ENCODE measurements at places on chromosomes 12 and 14.
A peak's percentile ranks its signal among the peaks of the same experiment; 100 is the strongest.

- DNase-seq = no peak
Observed at GRCh38 chr12:56267443-56268071, 815 bp downstream of the COQ10A start.

- no peak for DNase-seq
Observed at GRCh38 chr12:48826209-48826855, 8.0 kb downstream of the CACNB3 start.

DNA sequence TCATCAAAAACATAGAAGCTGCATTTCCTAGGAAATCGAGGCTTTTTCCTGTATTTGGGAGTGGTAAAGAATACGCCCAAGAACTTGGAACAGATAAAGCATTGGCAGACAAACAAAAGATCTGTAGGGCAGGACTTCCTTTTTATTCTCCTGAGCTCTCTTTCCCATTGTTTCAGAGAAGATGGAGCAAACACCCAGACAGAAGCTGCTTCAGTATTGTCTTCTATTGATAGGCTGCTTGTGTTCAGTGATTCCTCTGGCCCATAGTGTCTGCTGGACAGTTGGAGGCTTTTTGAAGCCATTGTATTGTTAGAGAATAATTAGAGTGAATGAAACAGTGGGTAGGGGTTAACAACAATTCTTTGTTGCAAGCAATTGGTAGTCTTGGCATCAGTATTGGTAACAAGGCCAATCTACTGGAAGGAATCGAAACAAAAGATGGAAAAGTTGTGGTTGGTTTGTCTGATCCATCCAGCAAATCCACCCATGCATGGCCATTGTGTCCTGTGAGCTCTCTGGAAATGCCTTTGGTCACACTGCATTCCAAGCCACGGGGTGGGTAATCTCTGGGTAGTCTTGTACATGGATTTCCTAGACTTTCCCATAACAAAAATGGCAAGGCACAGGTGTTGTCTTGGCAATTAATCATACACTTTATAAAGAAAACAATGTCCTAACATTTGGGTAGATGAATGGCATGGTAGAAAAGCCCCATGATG, 424.8 kb downstream of the RAD51B start:
- no peak for DNase-seq

DNA sequence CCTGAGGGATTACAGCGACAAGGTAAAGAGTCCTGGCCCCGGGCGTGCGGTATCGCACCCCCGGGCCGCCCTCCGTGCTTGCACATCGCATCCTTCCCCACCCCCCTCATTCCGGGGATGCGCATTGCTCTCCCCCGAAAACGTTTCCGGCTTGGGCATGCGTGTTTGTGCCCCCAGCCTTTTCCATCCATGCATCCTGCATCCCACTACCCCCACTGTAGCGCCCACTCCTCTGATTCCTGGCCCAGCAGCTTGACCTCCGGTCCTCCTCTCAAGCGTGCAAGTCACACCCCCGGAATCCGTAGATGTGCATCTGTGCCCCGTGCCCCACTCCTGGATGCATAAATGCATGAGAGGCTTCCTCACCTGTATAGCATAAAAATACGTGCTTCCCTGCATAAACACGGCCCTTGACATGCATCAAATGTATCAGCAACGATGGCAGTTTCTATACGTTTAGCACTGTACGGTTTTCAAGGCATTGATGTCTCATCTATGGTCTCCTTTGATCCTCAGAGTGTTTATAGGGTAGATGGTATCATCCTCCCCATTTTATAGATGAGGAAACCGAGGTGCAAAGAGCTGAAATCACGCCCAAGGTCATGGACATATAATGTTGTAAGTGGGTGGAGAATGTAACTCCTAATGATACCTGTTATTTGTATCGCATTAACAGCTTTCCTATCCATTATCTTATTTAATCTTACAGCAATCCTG, 484 bp downstream of the RIC8B start:
- DNase-seq = peak; percentile 86

GRCh38 chr14:100486025-100486828, 101.0 kb downstream of the BEGAIN start:
- DNase-seq = no peak

DNA sequence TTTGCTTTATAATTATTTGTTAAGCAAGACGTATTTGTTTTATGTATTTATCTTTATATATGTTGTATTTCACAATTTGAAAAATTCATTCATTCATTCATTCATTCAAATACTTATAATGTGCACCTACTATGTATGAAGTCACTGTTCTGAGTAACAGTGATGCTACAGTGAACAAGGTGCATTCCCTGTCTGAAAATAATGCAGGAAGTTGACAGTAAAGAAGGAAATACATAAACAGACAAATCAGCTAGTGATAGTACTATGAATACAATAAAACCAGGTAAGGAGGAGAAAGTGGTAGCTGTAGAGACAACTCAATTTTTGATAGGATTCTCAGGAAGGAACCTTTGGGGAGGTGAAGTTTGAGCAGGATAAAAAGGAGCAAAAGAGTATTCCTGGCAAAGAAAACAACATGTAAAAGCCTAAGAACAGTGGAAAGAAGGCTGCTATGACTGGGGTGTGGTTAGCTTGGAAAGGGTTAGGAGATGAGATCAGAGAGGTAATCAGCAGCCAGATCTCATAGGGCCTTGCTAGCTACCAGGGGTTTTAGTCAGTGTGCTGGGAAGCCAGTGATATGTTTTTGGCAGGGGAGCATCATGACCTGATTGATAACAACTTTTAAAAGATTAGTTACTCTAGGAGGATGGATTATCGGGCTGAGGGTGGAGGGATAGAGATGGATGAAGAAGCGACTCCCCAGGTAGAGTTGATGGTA, 17.4 kb downstream of the BICDL1 start:
- no peak for DNase-seq

DNA sequence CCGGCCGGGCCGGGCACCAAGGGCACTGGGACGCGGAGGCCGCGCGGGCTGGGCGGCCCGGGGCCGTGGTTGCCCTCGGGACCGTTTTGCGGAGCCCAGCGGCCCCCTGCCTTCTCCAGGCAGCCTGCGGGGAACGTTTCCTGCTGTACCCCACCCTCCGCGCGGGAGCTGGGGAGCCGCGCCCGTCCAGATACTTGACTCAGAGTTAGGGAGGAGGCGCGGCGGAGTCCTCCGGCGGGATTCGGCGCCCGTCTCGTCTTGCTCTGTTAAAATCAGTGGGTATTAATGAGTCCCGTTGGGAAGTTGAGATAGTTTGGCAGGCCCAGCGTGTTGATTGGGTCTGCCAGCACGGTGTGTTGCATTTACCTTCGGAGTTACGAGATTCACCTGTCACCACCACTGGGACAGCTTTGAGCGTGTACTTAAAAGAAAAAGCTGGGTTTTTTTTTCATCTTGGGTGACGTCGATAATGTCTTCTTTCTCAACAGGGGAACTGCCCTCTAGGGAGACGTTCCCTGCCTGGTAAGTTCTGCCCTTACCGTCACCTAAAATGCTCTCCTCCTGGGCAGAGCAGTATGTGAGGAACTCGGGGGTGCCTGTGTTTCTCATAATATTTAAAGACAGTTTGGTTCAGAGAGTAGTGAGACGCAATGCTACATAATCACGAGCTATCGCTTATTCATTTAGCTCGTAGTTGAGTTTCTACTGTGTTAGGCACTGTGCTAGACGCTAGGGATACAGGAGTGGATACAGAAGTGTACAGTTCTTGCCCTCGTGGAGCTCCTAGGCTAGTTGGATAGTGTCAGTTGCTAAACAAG, 596 bp downstream of the DLST start:
- DNase-seq = peak; percentile 93

- DNase-seq = no peak
Observed at GRCh38 chr12:12786351-12786705, 869 bp downstream of the APOLD1 start.

DNA sequence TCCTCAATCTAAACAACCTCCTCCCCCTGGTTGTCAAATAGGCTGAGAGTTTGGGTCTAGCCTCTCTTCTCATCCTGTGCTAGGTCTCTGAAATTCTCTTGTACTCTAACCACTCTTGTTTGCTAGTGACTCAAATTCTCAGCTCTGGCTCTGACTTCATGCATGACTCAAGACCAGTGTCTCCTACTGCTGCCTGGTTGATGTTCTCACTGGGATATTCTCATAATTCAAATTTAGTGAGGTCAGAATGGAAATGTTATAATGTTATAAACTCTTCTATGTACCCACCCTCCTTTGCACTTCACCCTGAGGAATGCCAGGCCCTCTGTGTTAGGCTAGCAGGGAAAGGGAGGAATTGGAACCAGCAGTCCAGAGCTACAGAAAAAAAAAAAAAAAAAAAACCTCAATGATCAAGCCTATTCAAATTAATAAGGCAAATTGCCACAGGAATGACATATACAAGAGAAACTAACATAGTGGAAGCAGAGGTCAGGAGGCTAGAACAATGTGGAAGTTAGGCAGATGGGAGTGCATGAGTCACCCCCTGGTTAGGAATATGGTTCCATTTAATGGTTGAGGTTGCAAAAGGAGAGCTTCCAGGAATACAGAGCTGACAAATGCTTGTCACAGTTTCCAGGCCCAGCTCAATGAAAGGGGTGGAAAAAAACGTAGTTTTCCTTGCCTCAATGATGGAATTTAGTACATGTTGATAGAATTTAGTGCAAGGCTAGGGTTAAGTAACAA, 459.5 kb downstream of the RMST start:
- DNase-seq = no peak

- DNase-seq = no peak
Observed at GRCh38 chr12:57205931-57206330, 10.7 kb upstream of the NXPH4 start.

GRCh38 chr12:49874142-49874897, 29.4 kb downstream of the FAIM2 start:
- no peak for DNase-seq

DNA sequence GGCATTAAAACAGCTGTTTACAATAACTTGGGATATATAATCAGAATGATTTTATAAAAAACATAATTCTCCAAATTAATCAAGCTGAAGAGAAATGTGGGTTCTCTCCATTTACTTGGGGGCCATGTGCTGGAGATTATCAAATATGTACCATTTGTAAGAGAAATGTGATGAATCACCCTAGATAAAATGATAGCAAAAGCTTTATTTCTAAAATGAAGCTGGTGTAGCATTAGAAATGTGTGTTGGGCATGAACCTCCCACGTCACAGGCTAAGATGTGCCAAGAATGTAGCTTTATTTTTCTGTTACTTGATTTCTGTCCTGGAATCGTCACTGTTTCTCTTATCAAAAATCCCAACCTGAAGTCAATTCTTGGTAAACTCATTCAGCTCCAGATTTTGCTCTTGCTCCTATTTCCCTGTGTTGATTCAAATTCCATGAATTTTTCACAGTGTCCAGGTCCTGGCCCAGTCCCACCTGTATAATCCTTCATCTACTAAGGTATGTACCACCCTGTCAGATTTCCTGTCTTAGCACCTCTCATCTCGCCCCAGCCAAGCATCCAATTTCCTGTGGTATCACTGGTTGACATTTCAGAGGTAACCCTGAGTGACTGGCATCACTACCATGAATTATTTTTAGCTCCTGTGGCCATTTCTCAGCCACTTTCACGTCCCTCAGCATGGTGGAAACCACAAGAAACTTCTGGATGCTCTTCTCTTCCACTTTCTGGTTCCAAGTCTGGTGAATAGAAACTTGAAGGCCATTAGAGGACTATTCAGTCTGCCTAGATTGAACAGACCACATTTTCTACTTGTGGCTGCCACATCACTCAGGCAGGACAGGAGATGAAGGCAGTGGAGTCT, 103.6 kb upstream of the FLRT2 start:
- no peak for DNase-seq

DNA sequence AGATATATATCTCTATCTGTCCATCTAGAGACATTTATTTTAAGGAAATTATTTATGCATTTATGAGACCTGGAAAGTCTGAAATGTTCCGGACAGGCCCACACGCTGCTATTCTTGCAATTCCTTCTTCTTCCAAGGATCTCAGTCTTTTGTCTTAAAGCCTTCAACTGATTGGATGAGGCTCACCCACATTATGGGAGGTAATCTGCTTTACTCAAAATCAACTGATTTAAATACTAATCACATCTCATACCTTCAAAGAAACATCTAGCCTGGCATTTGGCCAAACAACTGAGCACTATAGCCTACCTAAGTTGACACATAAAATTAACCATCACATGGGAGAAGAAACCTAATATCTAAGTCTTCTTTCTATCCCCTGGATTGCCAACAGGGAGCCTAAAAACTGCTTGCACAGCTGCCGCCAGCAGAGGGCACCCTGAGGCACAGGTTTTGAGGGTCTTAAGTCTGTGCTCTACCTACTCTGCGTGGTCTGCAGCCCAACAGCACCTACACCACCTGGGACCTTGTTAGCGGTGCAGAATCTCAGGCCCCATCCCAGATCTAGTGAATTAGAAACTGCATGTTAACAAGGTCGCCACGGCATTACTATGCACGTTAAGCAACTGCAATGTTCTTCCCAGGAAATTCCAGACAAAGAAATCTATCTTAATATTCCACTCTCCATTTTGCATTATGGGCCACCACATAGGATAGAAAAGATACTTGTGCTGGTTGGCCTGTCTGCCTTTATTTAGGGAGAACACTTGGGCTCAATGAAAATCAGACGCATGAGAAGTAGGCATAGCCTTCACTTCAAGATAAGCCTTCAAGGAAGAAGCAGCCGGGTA, 249.7 kb downstream of the FOXG1 start:
- no peak for DNase-seq

DNA sequence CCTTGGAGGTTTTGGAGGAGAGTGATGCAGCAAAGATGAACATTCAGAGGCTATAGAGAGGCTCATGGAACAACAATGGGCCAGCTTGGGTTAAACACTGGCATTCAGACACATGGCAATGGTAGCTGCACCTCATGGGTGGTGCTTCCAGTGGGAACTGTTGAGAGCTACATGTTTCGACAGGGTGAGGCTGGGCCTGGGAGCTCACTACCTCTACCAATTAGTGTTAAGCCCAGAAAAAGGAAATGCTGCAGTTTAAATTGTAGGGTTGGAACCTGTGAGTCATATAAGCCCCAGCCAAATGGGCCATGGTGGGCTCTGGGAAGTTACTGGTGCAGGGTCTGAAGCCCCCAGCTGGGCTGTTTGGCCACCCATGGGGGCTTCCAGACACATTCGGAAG, 279.7 kb downstream of the ZFP36L1 start:
- DNase-seq = no peak

GRCh38 chr12:43912859-43913258, 77.0 kb downstream of the TMEM117 start:
- no peak for DNase-seq

GRCh38 chr12:52387859-52388258, 2.4 kb upstream of the KRT84 start:
- DNase-seq = no peak

DNA sequence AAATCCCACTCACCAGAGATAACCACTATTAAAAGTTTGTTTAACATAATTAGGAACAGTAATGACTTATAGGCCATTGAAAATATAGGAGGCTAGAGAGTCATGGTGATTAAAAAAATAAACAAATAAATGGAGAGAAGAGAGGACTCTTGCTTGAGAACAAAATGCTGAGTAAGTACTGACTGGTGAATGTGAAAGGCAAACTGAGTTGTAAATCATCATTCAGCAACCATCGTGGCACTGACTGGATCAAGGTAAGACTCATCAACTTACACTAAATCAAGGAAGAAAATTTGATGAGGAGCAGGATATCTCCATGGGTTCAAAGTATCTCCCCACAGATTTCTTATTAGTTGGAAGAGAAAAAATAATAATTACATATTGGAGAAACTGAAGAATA, 14.1 kb upstream of the YBX3 start:
- no peak for DNase-seq

- peak; percentile 46 for DNase-seq
Observed at GRCh38 chr12:52903285-52903854, 1.5 kb downstream of the KRT8 start.

GRCh38 chr14:40576880-40577478, 1029.7 kb upstream of the LRFN5 start:
- no peak for DNase-seq
